Activated T-cell treated with anti-CD3 and anti-CD28 coated beads for 1 hour (primary cell): ENCODE measurements at places on chromosomes 11 and 22.

GRCh38 chr11:75639762-75640181 lies 29.1 kb downstream of the MAP6 start:
- no peak for DNase-seq

DNA sequence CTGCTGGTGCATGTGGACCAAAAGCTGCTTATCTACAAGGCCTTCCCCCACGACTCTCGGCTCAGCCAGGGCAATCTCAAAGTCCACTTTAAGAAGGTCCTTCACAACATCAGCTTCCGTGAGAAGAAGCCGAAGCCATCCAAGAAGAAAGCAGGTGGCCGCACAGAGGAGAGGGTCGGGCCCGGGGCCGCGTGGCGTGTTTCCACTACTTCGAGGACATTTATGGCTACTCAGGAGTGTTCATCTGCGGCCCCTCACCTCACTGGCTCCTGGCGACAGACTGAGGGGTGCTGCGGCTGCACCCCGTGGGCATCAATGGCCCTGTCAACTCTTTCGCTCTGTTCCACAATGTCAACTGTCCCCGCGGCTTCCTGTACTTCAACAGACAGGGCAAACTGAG lies 16.2 kb upstream of the SLC5A4 start:
- no peak for DNase-seq

DNA sequence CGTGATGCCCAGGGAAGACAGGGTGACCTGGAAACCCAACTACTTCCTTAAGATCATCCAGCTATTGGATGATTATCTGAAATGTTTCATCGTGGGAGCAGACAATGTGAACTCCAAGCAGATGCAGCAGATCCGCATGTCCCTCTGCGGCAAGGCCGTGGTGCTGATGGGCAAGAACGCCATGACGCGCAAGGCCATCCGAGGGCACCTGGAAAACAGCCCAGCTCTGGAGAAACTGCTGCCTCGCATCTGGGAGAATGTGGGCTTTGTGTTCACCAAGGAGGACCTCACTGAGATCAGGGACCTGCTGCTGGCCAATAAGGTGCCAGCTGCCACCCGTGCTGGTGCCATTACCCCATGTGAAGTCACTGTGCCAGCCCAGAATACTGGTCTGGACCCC lies 43.5 kb upstream of the DAGLA start:
- DNase-seq = no peak

- no peak for DNase-seq
These were observed 108.6 kb downstream of the SCN3B start for GRCh38 chr11:123545726-123546270.

GRCh38 chr11:77687088-77687487 lies 49.5 kb upstream of the CLNS1A start:
- no peak for DNase-seq

GRCh38 chr11:110219006-110219785 lies 77.2 kb downstream of the RDX start:
- DNase-seq = no peak

DNA sequence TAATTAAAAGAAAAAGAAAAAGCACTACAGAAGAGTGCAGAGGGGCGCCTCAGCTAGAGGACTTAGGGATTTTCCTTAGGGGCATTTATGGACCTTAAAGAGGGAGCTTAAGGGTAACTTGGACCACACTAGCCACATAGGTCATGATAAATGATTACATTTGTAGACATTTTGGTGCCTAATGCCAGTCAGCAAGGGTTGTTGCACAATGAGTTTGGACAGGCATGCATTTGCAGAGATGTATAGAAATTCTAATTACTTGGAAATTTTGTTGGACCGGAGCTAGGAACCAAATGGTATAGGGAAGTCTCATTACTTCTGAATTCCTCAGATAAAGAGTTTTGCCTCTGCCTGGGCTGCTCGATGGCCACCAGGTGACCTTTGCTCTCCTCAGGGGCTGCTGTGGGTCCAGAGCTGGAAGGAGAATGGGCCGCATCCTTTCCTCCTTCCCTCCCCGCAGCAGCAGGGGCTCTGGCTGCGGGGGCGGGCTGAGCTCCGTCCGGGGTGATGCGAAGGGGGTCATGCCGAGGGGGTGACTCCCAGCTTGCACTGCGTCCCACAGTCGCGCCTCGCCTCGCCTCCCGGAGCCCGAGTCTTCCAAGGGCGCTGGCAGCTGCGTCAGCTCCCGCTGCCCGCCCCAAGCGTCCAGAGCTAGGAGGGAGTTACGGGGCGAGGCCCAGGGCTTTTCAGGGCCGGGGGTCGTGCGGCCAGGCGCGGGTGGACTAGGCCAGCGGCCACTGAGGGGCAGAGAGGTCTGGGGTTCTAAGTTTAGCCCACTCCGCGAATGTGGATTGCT lies 20.3 kb upstream of the MALAT1 start:
- DNase-seq = no peak

DNA sequence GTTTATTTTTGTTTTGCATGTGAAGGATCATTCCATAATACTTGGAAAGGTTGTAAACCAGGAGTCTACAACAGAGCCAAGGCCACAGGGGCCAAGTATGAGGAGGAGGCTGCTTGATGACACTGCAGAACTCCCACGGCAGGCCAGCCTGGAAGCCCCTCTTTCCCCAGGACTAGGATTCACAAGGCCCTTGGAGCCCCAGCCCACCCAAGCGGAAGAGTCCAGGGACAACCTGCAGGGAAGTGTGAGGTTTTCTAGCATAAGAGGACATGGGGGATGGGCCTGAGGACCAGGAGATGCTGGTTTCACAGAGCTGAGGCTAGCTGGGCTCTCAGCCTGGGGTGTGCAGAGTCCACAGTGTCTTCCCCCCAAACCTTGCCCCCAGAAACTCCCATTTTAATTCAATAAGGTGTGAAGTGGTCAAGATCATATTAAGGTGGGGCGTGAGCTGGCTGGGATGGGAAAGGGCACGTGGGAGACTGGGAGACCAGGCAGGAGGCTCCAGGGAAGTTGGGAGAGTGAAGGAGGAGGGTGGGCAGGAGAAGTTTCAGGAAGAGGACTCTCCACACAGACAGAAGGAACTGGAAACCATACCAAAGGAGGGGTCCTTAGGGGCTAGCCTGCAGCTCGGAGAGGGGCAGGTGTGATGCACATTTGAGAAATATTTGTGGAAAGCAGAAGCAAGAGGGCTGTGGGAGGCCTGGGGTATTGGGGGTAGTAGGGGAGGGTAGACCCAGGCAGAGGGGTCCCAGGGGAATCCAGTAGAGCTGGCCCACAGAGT lies 12.4 kb downstream of the GNAZ start:
- no peak for DNase-seq
